Activated effector memory CD4-positive, alpha-beta T cell treated with Interleukin-2 at 50 U/mL for 16 hours (primary cell): ENCODE measurements at places on chromosomes 2 and 18.

GRCh38 chr2:181682795-181683517 lies 2.6 kb upstream of the NEUROD1 start:
- DNase-seq: no peak

DNA sequence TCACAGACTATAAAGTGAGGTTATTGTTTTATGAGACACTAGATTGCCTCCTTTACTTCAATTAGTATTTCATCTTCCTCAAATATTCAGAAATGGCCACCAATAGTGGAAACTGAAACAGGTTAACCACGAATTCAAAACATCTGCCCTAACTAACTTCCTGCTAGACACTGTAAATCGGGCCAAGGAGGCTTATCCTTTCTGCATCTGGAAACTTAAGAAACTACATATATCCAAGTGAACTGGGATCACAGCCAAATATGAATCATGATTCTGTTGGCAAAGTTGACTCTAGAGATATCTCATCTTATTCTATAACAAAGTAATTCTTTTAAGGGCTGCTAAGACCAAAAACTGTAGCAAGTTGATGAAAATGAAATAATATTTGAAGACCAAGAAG lies 136.6 kb upstream of the ZC3H15 start:
- no peak for DNase-seq

DNA sequence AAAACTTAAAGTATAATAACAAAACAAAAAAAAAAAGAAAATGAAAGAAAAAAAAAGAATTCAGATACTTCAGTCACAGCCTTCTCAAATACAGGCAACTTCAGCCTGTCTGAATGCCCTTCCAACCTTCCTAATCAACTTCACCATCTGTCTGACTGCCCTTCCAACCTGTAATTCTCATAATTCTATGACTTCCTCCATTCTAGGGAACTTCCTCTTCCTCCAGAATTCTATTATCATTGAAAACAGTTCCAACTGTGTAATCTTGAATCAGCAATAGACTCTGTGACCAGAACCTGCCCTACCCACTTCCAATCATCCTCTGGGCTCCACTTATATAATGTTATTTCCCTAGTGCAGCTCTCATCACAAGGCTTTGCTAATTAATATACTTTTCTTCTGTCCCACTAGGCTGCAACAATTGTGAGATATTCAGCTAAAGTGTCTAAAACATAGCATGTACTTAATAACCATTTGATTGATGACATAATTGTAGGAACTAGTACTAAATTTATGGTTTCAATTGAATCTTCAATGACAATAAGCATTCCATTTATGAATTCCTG lies 127.3 kb downstream of the UPP2 start:
- DNase-seq: no peak

DNA sequence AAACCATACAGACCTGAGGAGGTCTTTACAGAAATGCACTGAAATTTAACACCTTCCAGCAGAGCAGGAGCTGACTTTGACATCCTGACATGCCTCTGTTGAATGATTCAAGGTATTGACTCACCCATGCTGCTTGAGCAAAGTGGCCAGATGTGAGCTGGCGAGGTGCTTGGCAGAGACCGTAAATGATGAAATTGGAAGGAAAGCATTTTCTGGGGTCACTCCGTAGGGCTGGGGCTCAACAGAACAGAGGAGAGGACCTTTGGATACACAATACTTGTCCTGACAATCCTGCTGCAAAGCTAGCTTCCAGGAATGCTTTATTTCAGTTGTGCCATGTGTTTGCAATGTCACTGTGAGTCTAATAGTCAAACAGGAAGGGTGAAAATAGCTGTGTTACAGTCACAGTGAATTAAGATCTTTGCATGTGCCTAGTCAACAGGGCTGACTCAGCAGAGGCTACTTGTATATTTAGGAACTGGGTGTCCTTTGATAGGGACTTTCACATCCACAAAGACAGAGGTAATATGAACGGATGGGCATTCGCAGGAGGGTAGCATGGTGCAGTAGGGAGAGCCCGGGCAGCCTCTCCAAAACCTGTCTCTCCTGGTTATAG lies 31.6 kb upstream of the NCK2 start:
- DNase-seq: no peak

DNA sequence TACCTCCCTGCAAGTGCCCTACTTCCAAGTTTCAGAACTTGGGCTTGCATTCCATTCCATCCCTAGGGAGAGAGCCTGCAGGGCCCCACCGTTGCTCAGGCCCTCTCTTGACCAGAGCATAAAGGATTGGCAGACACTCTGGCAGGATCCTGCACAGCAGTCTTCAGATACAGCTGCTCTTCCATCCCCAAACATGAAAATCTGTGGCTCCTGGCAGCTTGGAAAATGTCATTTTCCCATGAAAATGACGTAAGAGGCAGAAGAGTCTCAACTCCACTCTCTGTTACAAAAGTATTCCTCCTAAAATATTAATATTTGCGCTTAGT lies 162.6 kb downstream of the GFPT1 start:
- no peak for DNase-seq

DNA sequence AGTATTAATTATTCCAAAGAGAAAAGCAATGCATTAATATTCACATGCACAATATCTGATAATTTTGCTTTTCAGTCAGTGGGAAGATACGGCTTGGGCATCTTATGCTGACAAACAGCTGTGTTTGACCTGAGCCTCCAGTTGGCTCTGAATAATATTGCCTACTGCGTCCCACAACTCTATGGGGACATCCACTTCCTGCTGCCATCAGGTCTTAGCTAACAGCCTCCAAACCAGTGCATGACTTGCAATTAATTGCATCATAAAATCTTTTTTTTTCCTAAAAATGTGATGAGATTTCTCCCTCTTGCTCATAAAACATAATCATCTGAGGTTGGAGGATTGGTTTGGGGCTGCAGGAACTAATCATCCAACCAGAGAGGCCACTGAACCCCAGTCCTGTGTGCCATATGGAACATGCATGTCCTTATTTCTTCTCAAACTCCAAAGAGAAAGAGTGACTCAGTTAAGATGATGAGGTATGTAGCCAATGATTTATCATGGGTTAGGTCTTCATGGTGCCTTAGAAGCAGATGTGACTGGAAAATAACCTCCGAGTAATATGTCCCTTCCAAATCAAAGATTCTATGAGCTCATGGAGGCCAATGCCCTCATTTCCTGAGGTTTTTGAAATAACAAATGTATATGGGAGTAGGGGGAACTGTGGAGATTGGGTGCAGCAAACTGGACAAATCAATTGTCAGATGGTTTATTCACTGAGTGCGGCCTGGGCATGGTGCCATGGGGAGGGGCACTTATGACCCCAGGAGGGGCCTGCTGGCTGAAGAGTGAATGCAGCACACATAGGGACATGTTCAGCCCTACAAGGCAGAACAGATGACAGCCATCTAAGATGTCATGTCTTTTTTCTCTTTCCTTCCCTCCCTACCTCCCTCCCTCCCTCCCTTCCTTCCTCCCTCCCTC lies 39.4 kb downstream of the EDAR start:
- DNase-seq: no peak

DNA sequence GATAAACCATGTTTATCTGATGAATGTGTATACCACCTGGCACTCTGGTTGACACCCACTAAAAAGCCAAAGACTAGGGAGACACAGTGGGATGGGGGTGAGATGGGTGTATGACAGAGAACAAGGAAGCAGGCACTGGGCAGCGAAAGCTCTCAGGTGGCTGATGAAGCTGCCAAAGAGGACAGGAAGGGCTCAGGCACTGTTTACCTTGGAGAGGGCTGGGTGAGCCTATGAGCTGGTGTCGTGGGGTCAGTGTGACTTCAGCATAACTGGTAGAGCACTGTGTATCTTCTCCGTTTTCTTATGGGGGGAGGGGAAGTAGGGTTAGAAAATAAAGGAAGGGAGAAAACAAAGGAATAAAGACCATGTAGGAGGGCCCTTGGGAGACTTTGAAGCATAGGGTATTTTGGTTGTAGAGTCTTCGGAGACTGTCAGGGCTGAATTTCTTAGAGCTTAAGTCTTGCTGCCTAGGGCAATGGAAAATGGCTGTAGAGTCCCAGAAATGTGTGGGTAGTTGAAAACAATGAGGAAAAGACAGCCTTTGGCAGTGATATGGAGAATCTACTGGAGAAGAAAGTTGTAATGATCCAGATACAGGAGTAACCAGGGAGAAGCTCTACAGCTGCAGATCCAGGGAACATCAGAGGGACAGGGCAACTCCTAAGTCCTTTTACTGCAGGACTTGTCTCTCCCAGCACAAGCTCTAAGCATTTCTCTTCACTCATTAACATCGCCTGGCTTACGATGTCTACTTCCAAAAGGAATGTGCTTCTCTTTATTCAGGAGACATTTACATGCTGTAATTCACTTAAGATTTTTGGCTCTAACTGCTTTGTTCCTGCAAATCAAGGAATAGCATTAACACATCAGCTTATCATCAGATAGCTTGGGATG lies 120.0 kb downstream of the AQP4 start:
- no peak for DNase-seq

GRCh38 chr2:122072666-122073065 lies 317.2 kb downstream of the TSN start:
- no peak for DNase-seq

- no peak for DNase-seq
Measured at GRCh38 chr2:97953853-97954252, 41.9 kb downstream of the TMEM131 start.

DNA sequence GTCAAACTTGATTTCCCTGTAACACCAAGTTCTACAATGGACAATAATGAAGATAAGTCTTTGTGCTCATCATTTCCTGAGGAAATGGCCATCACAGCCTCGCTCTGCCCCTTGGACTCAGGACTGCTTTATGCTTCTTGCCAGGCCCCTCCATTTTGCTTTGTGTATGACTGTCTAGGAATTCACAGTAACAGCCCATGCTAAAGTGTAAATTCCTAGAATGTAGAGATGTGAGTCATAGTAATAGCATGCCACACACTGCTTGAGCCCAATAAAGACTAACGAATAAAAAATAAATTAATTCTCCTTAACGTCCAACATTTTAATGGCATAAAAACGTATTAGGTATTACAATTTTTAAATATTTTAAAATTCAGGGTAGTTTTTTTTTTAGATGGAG lies 226.5 kb downstream of the PID1 start:
- DNase-seq: no peak

GRCh38 chr2:113230531-113230930 lies 48.2 kb downstream of the PAX8 start:
- no peak for DNase-seq

DNA sequence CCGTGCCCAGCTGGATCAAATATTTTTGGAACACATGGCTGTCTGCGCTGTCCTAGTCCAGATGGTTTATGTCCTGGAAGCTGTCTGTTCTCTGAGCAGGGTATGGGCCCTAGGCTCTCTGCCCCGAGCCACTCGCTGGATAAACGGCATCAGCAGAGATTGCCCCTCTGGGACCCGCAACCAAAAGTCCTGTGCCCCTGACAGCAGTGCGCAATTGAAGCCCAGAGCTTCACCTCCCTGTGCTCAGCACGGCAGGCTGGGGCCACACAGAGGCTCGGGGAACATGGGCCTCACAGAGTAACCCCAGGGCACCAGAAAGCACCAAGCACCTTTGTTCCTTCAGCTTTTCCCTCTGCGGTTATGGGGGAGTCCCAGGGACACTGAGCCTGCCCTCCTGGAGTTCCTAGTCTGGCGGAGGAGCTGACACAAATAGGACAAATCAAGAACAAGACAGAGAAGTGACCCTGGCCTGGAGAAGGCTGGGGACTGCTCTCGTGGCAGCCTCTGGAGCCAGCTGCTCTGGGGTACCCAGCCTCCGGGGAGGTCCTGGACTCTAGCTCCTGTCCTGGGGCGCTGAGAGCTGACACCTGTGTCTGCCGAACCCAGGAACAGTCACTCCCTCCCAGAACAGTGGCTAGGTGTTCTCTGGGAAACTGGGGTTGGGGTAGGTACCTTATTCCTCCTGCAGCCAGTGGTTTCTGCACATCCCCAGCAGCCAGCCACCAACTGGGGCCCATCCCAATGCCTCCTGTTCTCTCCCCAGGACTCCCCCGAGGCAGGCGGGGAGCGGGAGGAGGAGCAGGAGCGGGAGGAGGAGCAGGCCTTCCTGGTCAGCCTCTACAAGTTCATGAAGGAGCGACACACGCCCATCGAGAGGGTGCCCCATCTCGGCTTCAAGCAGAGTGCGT lies 12.3 kb downstream of the ARID5A start:
- no peak for DNase-seq

- DNase-seq: no peak
Measured at GRCh38 chr18:56377231-56377630, 261.2 kb downstream of the TXNL1 start.

- DNase-seq: no peak
Measured at GRCh38 chr2:120809609-120810440, 74.2 kb downstream of the GLI2 start.

- no peak for DNase-seq
Measured at GRCh38 chr2:96197546-96198255, 10.9 kb downstream of the STARD7 start.

GRCh38 chr2:16553226-16553625 lies 112.4 kb downstream of the CYRIA start:
- no peak for DNase-seq

DNA sequence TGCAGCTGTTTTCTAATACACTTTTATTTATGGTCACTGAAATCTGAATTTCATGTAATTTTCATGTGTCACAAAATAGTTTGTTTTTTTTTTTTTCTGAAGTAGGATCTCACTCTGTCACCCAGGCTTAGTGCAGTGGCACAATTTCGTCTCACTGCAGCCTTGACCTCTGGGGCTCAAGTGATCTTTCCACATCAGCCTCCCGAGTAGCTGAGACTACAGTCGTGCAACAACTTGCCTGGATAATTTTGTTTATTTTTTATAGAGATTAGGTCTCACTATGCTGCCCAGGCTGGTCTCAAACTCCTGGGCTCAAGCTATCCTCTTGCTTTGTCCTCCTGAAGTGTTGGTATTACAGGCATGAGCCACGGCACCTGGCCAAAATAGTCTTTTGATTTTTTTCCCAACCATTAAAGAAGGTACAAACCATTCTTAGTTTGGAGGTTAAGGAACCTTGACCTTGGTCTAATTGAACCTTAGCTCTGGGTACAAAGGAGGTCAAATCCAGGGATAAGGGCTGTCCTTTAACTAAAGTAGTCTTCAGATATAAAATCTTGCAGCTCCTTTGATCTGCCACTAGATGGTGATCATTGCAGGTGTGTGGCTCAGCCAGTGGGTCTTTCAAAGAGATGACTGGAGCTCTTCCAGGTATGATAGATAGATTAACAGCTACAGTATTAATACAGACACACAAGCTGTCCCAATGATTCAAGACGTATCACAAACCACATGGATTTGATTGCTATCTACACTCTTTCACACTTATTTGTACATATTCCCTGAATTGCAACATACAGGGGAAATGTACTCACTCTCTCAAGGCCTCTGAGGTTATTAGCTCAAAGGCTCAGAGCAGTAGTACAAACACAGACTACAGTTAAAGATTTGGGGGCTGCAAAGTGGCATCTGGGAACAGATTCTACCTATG lies 4.7 kb upstream of the KRCC1 start:
- DNase-seq: no peak

- DNase-seq: no peak
Measured at GRCh38 chr2:171018522-171018921, 89.5 kb downstream of the GORASP2 start.

DNA sequence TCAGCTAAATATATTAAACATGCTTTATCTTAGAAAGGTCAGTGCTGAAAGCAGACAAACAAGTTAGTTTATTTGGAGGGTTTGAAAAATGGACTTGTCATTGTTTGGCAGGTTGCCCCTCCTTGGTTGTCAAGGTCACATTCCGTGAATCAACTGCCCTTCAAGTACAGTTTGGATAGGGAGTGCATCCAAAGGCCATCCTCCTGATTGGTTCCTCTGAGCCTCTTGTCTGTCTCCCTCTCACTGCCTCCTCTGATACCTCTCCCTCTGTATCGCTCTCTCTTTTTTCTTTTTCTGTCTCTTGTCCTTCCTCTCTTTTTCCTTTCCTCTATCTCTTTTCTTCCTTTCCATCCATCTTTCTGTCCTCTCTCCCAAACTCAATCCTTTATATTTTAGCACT lies 5.4 kb downstream of the ITGAV start:
- DNase-seq: no peak

GRCh38 chr2:235639885-235640284 lies 146.0 kb downstream of the AGAP1 start:
- DNase-seq: no peak
